ENCODE measurements at places on chromosomes 3 and 15. TPM values are rescaled to one million over a fixed set of nuclear protein-coding genes. Genes with fewer than 3 reads are reported as not detected.

KIF15 gene
- total RNA-seq = 1.3 TPM

CCNB2 gene
- total RNA-seq = 5.1 TPM

RASL12 gene
- 108 TPM for total RNA-seq

CADPS gene
- 3.8 TPM for total RNA-seq

MRPL3 gene
- total RNA-seq = 76.4 TPM

TRPC1 gene
- total RNA-seq = 49.5 TPM

WDR49 gene
- total RNA-seq = 1.0 TPM

OXTR gene
- 0.15 TPM for total RNA-seq

KBTBD13 gene
- under 0.01 TPM for total RNA-seq

MCF2L2 gene
- not detected for total RNA-seq

SCN11A gene
- under 0.01 TPM for total RNA-seq

LRRC2 gene
- total RNA-seq = under 0.01 TPM

ZNF502 gene
- 6.0 TPM for total RNA-seq

ZMAT3 gene
- total RNA-seq = 47.6 TPM

PRRT3 gene
- total RNA-seq = 5.4 TPM

ALG1L2 gene
- total RNA-seq = 0.33 TPM

SLC28A2 gene
- not detected for total RNA-seq

GPR176 gene
- 103 TPM for total RNA-seq

SLC51A gene
- total RNA-seq = not detected

CTXND1 gene
- not detected for total RNA-seq

PLSCR5 gene
- not detected for total RNA-seq

FGD5 gene
- total RNA-seq = 1.7 TPM

MKRN3 gene
- total RNA-seq = 3.0 TPM

STARD5 gene
- 30.9 TPM for total RNA-seq

CCR1 gene
- 7.6 TPM for total RNA-seq

NLGN1 gene
- 3.3 TPM for total RNA-seq

SPATA16 gene
- not detected for total RNA-seq

RAB7A gene
- 66.2 TPM for total RNA-seq

TATDN2 gene
- total RNA-seq = 13.4 TPM

CCR3 gene
- 0.33 TPM for total RNA-seq

PAK6 gene
- total RNA-seq = under 0.01 TPM

SPG11 gene
- total RNA-seq = 126 TPM

ISG20 gene
- total RNA-seq = 4.8 TPM
